Fibroblast of skin of left biceps (primary cell): ENCODE measurements at places on chromosomes 16 and 17.

DNA sequence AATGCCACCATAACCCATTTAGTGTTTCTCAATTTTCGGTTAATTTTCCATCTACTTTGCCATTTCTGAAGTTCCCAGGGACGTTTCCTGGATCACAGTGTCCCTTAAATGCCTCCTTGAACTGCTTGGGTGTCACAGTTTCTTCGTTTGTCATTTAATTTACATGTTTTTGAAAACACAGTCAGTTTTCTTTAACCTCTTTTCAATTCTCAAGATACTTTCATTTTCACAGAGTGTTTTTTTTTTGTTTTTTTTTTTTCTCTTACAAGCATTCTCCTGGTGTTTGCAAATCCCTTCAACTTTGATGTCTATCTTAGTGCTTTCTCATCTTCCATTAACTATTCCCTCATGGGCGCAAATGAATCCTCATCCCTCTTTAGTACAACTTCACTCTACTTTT lies 283.7 kb downstream of the GRIN2A start:
- DNase-seq = no peak

GRCh38 chr17:81713004-81713555 lies 996 bp downstream of the SLC25A10 start:
- DNase-seq = no peak

DNA sequence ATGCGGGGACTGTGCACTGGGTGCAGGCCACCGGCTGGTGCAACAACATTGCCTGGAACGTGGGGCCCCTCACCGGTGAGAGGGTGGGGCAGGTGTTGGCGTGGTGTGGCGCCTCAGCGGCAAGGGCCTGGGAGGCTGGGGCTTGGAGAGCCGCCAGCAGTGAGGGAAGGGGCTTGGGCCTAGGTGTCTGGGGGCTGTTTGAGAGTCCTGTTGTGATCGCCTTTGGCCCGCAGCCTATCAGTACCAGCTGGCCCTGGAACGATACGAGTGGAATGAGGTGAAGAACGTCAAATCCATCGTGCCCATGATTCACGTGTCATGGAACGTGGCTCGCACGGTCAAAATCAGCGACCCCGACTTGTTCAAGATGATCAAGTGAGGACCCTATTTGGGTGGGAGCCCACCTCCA lies 2.6 kb upstream of the TMEM88 start:
- no peak for DNase-seq

GRCh38 chr16:86062271-86062965 lies 163.5 kb downstream of the IRF8 start:
- DNase-seq = no peak
